ENCODE measurements at places on chromosomes 3 and 15.
A peak's percentile ranks its signal among the peaks of the same experiment; 100 is the strongest.

GRCh38 chr15:58043192-58043903 lies 22.2 kb downstream of the ALDH1A2 start:
- no peak for DNase-seq

DNA sequence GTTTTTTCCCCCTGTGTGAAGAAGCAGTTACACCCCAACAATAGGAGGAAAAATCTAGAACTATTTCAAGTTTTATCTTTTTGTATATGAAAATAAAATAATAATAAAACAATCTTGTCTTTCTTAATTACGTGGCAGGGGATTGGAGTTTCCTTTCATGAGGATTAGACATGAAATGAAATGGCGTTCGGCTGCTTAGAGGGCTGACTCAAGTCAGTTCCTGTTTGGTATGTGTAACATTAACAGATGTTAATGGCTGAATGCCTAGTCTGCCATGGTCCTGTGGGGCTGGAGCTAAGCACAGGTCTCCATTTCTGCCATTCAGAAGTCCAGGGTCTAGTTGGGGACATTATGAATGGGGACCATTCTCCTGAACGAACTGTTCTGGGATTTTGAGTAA lies 3.1 kb upstream of the EXOG start:
- DNase-seq: no peak

GRCh38 chr3:182375916-182376315 lies 417.4 kb upstream of the ATP11B start:
- no peak for DNase-seq

DNA sequence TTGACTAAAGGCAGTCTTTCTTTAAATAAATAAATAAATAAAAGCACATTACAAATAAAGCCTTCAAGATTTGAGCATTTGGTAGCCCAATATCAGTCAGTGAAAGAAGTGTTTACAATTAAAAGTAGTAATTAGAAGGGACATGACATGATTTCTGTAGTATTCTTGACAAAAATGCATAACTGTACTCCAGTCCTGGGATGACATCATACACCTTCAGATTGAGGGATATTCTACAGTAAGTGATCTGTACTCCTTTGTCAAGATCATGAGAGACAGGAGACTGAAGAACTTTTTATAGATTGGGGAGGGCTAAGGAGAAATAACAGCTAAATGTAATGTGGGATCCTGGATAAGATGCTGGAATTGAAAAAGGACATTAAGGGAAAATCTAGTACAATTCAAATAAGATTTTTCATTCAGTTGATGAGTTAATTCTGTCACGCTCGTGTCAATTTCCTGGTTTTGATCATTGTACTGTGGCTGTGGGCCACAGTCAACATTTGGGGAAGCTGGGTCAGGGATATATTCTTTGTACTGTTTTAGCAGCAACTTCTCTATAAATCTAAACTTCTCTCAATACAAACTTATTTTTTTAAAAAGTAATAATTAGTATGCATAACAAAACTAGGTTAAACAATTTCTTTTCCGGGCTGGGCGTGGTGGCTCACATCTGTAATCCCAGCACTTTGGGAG lies 314.8 kb downstream of the PTPRG start:
- no peak for DNase-seq

DNA sequence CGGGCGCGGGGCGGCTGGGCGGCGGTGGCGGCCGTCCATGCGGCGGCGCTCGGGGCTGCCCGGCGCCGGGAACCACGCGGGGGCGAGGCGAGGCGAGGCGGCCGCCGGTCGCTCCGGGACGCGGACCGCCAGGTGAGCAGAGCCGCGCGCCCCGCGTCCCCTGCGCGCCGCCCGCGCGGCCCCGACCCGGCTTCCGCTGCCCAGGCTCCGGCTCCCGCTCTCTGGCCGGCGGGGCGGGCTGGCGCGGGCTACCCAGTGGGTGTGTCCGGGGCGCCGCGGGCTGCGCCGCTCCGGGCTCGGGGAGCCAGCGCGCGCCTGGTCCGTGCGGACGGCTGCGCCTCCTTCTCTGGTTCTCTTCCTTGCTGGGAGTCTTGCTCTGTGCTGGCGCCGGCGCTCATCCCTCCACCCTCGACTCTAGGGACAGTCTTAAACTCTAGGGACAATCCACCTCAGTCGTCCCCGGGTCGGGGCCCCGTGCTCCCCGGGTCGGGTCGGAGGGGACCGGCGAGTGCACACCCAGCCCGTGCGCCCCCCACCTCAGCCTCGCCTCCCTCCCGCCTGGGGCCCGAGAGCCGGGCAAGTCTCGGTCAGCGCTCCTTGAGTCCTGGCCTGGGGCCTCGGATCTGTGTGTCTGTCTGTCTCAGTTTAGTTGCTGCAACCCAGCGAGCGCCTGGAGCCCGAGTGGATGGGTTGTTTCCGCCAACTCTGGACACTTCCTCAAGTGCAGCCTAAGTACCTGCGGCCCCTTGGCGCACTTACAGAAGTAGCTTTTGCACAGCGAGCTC lies 488 bp downstream of the THSD4 start:
- DNase-seq: peak; percentile 72

GRCh38 chr3:36433511-36433910 lies 53.2 kb downstream of the STAC start:
- no peak for DNase-seq
